A549 (cell line): ENCODE measurements at places on chromosomes 7 and 10.

- DNase-seq, result no peak
Observed at GRCh38 chr7:91082038-91082437, 182.2 kb upstream of the FZD1 start.

- DNase-seq, result no peak
Observed at GRCh38 chr10:104318810-104319741, 19.2 kb downstream of the ITPRIP start.

GRCh38 chr10:125084191-125084613 is 76.2 kb downstream of the CTBP2 start:
- DNase-seq, result peak; percentile 93

- DNase-seq, result peak; percentile 78
Observed at GRCh38 chr7:143416565-143417149, 8.0 kb upstream of the EPHA1 start.

DNA sequence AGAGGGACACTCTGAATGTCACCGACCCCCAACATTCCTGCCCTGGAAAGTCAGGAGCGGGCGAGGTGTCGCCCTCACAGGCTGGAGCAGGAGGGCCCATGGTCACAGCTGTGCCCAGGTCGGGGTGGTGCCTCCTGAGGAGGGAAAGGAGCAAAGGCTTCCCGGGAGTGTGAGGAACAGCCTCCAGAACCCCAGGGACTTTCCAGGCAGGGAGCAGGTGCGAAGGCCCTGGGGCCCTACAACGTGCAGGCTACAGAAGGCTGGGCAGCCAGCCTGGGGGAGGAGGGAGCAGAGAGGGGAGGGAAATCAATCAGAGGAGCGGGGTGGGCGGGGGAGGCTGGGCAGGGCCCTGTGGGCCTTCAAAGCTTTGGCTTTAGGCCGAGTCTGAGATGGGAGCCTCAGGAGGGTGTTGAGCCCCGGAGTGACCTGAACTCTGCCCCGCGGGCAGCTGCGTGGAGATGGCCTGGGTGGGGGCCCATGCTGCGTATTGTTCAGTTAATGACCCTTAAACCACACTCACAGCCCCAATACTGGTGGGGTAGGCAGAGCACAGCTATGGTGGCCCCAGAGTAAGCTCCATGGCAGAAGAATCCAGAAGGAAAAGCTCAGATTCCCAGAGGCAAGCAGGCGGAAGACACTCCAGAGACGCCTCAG is 44.2 kb upstream of the PPP2R2D start:
- no peak for DNase-seq

GRCh38 chr10:11074536-11075267 is 57.0 kb downstream of the CELF2 start:
- DNase-seq, result no peak

DNA sequence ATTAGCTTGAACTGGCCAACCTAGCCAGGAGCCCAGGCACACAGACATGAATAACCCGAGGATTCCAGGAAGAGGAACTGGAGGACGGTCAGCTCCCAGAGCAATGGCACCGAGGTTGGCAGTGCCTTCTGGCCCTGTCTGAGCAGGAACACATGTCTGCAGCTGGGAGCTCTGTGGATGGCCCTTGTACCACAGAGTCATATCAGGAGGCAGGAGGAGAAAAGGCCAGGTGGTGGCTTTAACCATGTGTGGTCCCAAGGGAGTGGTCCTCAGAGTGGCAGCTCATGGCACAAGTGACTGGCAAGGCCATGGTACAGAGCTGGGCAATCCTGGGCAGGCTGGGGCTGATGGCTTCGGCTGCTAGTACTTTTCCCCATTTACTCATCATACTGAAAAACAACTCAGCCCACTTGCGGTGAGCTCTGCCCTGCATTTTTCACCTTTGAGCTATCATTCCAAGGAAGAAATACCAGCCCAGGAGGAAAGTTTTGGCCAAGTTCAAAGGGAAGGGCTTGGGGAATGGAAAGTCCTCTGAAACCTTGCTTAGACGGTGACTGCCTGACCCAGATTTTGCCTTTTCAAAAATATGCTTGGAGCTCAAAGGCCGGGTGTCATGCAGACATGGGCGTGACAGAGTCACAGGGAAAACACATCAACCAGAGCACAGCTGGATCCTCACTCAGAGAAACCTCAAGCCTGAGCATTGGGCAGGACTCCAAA is 25.7 kb upstream of the LOXL4 start:
- DNase-seq, result no peak

- no peak for DNase-seq
Observed at GRCh38 chr7:151830121-151830830, 46.6 kb downstream of the PRKAG2 start.

GRCh38 chr10:6274484-6274883 is 71.8 kb downstream of the PFKFB3 start:
- no peak for DNase-seq
